ENCODE measurements at places on chromosomes 7 and 10.
A peak's percentile ranks its signal among the peaks of the same experiment; 100 is the strongest.

- no peak for DNase-seq
Observed at GRCh38 chr7:85055906-85056305, 130.9 kb downstream of the SEMA3D start.

DNA sequence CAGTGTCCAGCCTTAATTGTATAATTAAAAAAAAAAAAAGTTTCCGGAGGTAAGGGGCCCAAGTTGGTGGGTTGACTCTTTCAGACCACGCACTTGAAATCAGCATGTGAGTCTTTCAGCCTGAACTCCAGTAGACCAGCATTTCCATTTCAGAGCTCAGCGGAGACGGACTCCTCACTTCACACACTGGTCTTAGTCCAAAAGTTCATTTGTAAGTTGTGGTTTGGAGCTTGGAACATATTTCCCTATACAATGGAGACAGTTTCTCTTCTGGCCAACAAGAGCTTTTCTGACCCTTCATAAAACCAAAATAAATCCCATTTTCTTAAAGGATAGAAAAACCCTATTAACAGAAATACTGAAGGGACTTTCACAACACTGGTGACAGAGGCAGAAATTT lies 41.0 kb downstream of the ATXN7L1 start:
- DNase-seq, result no peak

GRCh38 chr10:2920637-2921036 lies 146.7 kb upstream of the PFKP start:
- DNase-seq, result no peak

GRCh38 chr7:132076301-132077035 lies 499.8 kb downstream of the PLXNA4 start:
- DNase-seq, result no peak

- DNase-seq, result peak; percentile 80
Observed at GRCh38 chr7:137454246-137454724, 110.8 kb upstream of the PTN start.

- no peak for DNase-seq
Observed at GRCh38 chr7:142301299-142301698, 43.4 kb upstream of the PRSS58 start.

- DNase-seq, result peak; percentile 46
Observed at GRCh38 chr10:43322769-43323168, 48.7 kb upstream of the FXYD4 start.

DNA sequence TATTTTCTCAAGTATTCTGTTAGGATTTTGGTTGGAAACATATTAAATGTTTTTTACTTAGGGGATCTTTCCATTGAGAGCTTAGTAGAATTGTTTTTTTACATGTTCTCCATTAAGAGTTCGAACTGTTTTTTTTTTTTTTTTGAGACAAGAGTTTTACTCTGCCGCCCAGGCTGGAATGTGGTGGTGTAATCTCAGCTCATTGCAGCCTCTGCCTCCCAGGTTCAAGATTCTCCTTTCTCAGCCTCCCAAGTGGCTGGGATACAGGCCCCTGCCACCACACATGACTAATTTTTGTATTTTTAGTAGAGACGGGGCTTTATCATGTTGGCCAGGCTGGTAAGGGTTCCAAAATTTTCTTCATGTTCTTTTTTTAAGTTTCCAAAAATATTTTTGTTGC lies 33.2 kb downstream of the MPLKIP start:
- no peak for DNase-seq

DNA sequence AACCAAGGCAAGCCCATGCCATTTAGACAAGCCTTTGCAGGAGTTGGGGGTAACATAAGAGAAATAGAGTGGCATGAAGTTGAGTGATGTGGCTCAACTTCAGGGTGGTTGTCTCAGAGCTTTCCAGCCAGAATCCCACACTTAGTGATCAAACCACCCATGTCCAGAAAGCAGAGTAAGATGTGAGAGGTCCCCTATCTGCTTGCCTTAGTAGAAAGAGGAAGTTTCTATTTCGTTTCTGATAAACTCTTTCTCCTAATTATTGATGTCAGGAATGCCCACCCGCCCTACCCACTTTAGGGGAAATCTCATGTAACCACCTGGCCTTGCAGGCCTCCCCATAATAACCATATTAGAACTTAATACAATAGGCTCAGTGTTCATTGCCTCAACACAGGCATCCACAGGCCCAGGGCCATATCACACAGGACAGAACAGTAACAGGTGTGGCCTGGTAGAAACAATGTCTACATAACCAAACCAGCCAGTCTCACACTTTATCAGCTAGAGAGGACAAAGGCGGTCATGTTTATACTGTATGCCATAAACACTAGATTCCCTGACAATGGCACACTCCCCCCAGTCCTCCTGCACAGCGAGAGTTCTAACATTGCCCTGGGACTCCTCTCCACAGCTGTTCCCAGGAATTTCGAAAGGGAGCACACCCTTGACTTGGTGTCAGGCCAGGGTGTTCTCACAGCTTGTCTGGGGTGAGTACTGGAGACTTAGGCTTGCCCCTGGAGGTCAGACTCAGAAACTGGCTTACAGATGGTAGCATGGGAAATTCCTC lies 364.4 kb downstream of the CXCL12 start:
- DNase-seq, result peak; percentile 11

- DNase-seq, result no peak
Observed at GRCh38 chr10:44399659-44400451, 15.0 kb upstream of the CXCL12 start.

DNA sequence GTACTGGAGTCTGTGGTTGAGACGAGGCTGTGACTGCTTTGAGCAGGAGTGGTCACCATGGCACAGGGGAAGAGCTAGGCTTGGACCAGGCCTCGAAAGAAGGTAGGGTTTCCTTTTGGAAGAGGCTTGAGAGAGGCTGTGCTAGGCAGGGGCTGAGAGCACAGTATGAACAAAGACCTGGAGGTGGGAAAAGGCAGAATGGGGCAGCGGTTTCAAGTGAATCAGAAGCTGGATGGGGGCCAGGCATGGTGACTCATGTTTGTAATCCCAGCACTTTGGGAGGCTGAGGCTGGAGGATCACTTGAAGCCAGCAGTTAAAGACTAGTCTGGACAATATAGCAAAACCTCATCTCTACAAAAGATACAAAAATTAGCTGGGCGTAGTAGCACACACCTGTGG lies 65.9 kb downstream of the CLIP2 start:
- DNase-seq, result peak; percentile 85

DNA sequence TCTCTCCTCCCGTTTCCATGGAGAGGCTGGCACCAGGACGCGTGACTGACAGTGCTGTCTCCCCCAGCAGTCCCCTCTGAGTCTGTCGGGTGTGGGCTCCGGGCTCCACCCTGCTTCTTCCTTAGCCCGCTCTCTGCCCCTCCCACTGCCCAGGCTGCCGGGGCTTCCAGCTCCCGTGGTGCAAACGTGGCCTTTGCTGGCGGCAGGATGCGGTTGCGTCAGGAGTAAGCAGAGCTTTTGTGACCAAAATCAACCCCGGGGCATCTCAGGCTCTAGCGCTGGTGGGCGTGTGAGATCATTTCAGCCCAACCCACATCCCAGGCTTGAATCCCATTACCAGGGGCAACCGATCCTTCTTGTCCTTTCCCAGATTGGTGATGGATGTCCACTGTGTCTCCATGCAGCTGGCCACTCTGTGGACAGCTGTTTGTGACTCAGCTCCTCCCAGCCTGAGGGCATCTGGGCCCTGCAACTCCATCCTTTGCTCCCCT lies 28.2 kb downstream of the PTPRE start:
- no peak for DNase-seq

- DNase-seq, result no peak
Observed at GRCh38 chr10:77380191-77380590, 257.4 kb downstream of the KCNMA1 start.

DNA sequence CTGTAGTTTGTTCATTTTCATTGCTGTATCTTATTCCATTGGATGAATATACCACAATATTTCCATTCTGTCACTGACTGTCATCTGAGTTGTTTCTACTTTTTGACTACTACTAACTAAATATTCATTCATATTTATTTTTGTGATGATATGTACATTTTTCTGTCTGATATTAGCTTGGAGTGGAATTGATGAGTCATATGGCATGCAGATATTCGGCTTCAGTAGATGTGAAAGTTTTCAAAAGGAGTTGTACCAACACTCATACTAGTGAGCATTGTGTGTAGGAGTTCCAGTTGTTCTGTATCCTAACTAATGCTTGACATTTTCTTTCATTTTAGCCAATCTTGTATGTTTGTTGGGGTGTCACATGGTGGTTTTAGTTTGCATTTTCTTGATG lies 7.7 kb downstream of the RUNDC3B start:
- DNase-seq, result no peak

DNA sequence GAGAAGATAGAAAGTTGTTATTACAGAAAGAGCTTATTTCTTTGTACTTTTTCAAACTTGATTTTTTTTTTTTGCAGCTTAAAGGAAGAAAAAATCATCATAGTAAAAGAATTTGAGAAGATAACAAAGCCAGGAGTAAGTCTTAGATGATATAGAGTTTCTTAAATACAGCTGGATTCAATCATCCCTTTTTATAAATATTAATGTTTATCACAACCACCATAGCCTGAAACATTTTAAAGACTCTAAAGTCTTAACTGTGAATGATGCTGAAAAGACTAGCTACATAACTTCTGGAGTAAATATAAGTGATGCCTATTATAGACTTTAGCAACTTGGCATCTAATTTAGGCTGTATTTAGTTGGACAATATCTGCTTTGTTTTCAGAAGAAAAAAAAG lies 54.8 kb upstream of the FGL2 start:
- DNase-seq, result peak; percentile 57

- DNase-seq, result no peak
Observed at GRCh38 chr10:14131261-14131960, 199.3 kb downstream of the FRMD4A start.

DNA sequence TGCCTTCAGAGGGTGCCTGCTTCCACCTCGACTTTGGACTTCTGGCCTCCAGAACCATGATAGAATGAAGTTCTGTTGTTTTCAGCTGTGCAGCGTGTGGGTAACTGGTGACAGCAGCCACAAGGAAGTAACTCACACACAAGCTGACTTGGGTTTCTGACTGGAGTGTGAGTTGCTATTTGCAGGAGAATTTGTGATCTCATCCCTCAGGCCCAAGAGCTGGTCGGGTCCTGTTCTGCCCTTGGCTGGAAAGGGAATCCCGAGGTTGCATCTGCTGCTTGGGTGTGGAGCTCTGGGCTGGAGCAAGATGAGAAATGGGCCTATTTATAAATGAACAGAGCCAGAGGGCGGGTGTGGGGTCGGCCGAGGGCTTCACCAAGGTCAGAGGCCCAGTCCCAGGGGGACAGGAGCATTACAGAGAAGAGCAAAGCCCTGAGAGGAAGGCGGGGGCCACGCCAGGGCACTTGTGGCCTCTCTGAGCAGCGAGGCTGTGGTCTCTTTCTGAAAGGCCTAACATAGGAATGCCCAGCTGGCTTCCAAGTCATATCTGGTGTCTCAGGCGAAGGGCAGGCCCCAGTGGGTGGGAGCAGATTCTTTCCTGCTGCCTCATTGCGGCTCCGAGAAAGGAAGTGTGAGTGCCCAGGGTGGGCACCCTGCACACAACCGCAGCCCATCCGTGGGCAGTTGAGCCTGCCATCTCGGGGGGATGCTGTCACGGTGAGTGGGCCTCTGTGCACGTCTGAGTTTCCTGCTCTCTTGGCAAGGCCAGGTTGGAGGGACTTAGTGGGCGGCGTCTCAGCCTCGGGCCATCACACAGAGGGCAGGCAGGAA lies 26.5 kb upstream of the C10orf71 start:
- DNase-seq, result peak; percentile 49

- no peak for DNase-seq
Observed at GRCh38 chr10:14486777-14487487, 156.2 kb upstream of the FRMD4A start.

- DNase-seq, result no peak
Observed at GRCh38 chr7:139893999-139894398, 64.9 kb downstream of the TBXAS1 start.

- DNase-seq, result no peak
Observed at GRCh38 chr7:137961200-137962177, 40.4 kb downstream of the CREB3L2 start.

GRCh38 chr7:67753891-67754290 lies 757.3 kb downstream of the TYW1 start:
- no peak for DNase-seq

- DNase-seq, result no peak
Observed at GRCh38 chr10:11668847-11669610, 57.6 kb upstream of the USP6NL start.

DNA sequence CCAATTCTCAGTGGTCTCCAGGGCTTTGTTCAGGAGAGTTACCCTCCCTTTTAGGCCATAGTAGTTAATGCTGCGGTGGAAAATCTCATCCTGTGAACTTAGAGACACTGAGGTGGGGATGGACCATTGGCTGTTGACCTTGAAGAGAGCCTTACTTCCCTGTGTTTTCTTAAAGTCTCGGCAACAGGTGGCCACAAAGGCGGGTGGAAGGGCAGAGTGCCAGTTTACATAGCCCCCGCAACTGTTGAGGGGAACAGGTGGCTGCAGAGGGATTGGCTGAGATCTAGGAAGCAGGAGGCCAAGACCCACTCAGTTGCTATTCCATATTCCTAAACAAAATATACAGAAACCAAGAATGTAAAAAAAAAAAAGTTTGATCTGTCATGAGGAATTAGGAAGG lies 160.6 kb downstream of the ST7 start:
- no peak for DNase-seq

DNA sequence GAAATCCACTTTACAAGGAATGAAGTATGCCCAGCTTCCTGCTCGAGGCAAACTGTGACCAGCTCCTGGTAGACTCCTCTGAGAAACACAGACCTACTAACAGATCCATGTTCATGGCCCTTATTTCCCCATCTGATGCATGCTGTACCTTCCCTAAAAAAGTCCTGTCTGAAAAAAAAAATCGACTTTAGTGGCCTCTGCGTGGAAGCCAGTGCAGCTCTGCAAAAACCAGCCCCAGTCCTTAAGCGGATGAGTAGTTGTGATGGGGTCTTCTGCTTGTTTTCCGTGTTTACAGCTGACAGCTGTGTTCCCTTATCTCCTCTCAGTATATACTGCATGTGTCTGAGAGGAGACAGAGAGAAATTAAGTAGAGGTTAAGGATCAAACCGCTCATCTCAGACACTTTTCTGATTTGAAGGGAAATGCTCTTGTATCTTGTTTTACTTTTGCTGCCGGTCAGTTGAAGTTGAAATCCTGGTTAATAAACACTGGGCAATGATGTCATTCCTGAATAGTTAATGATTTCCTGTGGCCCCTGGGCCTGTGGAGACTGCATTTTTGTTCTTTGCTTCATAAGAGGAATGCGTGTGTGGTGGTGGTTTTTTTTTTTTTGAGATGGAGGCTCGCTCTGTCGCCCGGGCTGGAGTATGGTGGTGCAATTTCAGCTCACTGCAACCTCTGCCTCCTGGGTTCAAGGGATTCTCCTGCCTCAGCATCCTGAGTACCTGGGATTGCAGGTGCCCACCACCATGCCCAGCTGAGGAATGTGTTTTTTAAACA lies 67.6 kb downstream of the DOCK1 start:
- peak; percentile 82 for DNase-seq

- no peak for DNase-seq
Observed at GRCh38 chr7:99392046-99392445, 16.4 kb downstream of the PDAP1 start.

DNA sequence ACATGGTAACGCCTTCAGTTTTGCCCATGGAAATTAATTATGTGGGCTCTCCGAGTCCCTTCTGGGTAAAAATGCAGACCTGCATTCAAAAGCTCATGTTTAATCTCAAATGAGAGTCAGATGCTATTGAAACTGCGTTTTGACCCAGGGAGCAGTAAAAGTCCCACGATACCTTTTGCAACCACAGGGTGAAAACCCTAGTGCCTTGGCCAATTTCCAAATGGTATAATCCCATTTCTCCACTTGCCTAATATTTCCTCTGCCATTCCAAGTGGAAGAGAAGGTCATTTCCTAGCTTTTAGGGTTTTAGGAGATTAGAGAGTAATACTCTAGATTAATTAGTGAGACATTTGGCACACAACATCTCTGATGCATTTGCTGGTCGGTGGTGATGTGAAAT lies 132.5 kb downstream of the NRP1 start:
- no peak for DNase-seq

Measured in fibroblast of the aortic adventitia (primary cell).